SK-MEL-5 (cell line): ENCODE measurements at places on chromosomes 7 and 10.

DNA sequence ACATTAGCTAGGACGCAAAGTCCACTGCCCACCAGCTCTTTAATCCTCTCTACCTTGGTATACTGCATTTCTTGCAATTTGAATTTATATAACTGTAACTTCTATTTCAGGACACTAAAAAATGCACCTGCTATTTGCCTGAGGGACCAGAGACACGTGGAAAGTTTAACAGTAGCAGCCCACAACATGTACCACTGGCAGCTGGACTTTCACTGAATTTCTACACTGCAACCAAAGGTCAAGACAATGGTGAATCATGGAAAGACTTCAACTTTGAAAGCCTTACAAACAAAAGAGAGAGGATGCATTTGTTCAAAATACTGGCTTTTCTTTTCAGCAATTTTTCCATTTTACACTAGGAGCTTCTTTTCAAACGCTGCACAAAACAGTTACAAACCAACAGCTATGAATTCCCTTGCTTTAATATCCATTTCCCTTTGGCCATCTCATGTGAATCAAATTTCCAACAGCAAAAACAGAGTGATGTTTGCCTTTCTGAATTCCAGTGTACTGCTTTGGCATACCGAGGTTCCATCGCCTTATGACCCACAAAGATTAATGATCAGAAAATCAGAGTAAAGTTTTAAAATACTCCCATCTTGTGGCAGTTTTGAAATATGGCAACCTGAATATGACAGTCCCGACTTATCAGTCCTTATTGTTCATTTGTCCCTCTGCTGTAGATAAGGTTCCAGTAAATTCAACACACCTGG is 29.9 kb upstream of the HNRNPH3 start:
- DNase-seq = peak; percentile 70

GRCh38 chr7:50262446-50262845 is 42.1 kb upstream of the IKZF1 start:
- no peak for DNase-seq

- DNase-seq = no peak
Observed at GRCh38 chr10:69268761-69269416, 9.4 kb upstream of the HK1 start.

DNA sequence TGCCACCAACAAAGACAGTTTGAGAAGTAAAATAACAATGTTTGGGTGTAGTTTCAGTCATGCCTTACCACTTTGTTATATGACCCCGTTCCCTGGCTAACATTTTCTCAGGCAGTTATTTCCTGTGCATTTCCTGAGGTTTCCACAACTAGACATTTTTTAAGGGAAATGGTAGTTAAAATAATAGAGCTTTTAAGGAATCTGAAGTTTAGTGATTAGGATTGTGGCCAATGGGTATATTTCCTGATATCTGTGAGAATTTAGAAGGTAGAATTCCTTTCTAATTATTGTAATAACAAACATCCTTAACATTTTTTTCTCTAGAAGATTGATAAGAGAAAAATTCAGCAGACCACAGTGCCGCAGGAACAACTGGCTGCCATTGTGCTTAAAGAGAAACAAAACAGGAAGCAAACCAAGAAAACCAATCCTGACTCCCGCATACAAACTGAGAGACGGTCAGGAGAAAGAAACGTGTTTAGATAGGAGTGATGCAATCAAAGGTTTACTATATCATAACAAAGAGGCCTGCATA is 193.6 kb downstream of the MBL2 start:
- peak; percentile 29 for DNase-seq

DNA sequence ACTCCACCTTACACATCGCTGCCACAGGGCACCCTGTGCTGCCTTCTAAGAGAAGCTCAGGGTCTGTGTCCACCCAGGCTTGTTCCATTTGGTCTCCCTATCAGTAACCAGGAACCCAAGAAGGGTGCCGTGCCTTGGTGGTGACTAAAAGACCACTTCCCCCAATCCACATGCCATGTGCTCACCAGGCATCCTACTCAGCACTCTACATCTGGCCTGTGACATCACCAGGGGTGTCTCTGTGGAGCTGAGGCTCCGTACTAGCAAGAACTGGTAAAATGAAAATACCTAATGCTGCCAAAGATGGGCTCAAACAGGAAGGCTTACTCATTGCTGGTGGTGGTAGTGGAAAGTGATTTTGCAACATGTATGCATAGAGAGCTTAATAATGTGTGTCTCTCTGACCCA is 19.0 kb upstream of the C10orf71 start:
- no peak for DNase-seq

- no peak for DNase-seq
Observed at GRCh38 chr7:17915796-17916195, 24.5 kb downstream of the SNX13 start.

- DNase-seq = no peak
Observed at GRCh38 chr7:28419716-28420115, 7.4 kb downstream of the CREB5 start.

DNA sequence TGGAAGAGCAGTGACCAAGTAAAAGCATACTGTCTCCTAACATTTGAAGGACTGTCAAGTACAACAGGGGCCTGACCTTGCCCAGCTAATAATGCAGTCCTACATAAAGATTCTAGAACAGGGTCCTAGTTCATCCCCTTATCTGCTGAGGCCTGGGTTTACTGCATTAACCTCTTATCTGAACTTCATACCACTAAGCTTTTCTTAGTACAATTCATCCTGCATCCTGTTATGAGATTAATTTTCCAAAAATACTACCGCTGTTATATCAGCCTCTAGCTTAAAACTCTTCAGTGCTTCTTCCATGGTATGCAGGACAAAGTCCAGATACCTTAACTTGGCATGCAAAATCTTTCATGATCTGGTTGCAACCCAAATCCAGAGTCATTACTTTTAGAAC is 72.5 kb downstream of the CHRM2 start:
- no peak for DNase-seq

GRCh38 chr10:17479015-17479615 is 24.7 kb upstream of the ST8SIA6 start:
- peak; percentile 7 for DNase-seq

DNA sequence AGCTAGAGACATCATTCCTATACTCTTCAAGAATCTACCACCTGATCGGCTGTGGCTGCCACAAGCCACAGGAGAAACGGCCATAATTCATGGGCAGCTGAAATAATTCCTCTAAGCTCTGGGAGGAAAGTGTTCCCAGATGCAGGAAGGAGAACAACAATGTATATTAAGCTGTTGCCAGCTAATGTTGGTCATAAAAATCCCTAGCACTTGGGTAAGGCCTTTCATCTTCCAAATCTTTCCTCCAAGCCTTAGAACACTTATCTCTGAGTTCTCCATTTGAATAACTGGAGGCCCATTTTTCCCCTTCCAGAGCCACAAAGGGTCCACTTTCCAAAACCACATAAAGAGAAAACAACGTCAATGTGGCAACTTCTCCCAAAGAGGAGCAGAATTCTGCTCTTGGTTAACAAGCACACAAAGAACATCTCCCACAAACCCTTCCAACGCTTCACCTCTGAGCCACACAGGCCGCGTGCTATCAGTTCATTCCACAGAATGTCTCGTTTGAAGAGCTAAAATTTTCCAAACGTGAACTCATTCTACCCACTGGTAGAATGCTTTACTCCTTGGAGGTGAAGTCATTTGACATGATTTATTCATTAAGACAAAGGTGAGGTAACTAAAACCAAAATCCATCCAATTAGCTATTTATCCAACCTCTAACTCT is 11.2 kb downstream of the KCNMA1 start:
- DNase-seq = no peak

DNA sequence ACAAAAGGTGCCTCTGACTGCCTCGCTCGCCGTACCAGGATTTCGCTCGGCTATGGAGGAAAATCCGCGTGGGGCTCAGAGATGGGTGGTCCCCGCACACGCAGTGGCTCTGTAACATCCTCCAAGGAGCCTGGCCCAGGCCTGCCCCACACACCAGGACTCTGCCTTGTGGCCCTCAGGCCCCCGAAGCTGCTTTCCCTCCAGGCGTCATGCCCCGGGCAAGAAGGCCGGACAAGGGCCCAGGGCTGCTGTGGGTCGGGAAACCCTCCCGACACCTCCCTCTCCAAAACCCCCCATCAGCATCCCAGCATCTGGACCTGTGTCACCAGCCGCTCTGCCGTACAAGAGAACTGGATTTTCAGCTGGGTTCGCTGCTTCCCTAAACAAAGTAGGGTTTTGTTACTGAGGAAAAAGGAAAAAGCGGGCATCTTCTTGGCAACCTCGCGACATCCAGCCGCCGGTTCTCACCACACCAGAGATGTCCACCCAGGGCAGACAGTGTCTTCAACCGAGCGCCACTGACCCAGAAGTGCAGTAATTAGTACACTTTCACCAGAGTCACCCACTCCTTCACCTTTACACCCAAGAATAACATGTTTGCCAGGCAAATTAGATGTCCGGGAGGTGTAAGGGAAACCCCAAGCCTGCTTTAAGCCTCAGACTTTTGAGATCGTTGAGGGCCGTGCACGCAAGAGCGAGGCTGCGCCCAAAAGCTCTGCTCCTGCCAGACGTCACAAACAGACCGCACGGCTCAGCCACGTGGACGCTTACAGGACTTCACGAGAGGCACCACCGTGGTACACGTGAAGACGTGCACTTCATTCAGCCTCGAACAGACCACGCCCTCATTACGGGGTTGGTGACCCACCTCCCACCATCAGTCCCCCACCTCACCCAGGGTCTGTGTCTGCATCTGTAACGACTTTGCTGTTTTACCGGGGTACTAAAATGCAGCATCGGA is 62.2 kb downstream of the DIP2C start:
- DNase-seq = no peak

GRCh38 chr10:44723619-44724325 is 187.4 kb upstream of the TMEM72 start:
- DNase-seq = no peak

- no peak for DNase-seq
Observed at GRCh38 chr7:129083525-129083924, 28.6 kb upstream of the TNPO3 start.

DNA sequence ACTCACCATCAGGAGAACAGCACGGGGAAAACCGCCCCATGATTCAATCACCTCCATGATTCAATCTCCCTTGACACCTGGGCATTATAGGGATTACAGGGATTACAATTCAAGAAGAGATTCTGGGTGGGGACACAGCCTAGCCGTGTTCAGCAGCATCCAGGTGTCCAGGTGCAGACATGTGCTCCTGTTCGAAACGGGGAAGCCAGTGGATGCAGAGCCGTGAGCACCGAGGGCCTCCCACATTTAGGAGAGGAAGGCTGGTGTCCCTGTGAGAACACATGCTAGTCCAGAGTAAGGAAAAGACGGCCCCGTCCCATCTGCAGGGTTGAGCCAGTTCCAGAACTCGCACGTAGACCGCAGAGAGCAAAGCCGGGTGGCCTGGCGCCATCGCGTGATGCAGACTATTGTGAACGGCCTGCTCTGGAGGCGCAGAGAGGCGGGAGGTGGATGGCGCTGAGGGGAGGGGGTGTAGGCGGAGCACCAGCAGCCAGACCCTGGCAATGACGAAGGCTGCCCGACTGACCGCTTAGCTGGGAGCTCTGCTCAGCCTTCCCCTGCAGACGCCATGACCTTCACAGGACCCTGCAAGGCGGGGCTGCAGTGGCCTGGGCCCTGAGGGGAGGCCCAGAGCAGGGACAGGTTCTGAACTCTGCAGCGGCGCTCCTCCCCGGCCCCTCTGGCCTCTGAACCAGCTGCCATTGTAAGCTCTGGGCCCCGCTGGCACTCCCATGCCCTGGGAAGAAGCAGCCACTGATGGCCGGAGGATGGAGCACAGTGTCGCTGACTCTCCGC is 141.6 kb upstream of the TCERG1L start:
- DNase-seq = no peak

- no peak for DNase-seq
Observed at GRCh38 chr10:55203874-55204273, 402.8 kb upstream of the PCDH15 start.

GRCh38 chr10:69649786-69650550 is 19.9 kb downstream of the FAM241B start:
- no peak for DNase-seq

GRCh38 chr10:97279121-97279815 is 13.2 kb downstream of the ARHGAP19 start:
- DNase-seq = no peak

DNA sequence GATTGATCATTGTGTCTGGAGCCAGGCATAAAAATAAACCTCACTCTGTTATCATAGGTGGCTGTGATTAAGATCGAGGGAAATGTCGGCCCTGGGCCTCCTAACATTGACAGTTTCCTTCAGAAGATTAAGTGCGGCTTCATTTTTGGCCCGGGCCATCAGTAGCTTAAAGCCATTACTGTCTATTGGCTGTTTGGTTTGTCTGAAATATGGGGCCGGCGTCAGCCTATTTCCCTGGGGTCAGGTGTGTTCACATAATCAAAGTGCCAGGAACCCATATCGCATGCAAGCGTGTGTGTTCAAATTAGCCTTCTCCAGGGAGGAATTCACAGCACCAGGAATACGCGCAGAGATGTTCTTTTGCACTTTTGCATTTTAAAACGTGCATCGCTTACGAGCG is 114.7 kb downstream of the CUX1 start:
- DNase-seq = no peak

GRCh38 chr7:135166338-135166990 is 4.0 kb downstream of the CYREN start:
- no peak for DNase-seq

- no peak for DNase-seq
Observed at GRCh38 chr10:17981766-17982380, 30.2 kb downstream of the SLC39A12 start.

- no peak for DNase-seq
Observed at GRCh38 chr10:26801831-26802230, 58.9 kb downstream of the ABI1 start.

GRCh38 chr7:96005271-96005670 is 232.9 kb downstream of the DYNC1I1 start:
- DNase-seq = no peak

GRCh38 chr10:79910344-79910743 is 38.6 kb downstream of the SFTPD start:
- no peak for DNase-seq

DNA sequence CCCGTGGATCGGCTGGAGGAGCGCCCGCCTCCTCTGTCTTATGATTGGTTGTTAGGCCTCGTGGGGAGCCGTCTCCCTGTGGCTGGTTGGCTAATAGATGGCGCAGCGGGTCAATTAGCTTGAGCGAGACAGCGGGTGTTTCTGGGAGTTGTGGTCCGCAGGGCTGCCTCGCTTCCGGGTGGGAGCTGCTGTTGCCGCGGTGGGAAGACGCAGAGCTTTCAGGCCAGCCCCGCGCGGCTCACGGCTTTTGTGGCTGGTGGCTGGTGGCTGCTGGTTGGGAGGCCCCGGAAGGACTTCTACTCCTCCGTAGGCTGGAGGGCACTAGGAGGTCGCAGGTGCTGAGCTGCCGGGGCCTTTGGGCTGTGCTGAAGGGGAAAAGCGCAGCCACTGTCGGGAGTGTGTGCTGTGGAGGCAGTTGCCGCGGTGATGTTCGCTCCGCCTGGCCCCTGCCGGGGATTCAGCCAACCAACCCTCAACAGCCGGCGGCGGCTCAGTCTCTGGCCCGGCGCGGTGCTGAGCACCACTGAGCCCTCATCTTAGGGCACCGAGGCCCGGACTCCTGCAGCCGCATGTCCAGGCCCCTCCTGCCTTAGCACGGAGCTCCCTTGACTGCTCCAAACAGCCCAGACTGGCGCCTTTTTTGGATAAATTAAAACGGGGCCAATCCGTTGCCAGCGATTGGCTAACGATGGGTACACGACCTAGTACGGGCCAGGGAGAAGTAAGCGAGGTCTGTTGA is 652 bp upstream of the C10orf143 start:
- DNase-seq = peak; percentile 96
